ENCODE measurements at places on chromosomes 4 and X. TPM values are rescaled to one million over a fixed set of nuclear protein-coding genes. Genes with fewer than 3 reads are reported as not detected.

DNA sequence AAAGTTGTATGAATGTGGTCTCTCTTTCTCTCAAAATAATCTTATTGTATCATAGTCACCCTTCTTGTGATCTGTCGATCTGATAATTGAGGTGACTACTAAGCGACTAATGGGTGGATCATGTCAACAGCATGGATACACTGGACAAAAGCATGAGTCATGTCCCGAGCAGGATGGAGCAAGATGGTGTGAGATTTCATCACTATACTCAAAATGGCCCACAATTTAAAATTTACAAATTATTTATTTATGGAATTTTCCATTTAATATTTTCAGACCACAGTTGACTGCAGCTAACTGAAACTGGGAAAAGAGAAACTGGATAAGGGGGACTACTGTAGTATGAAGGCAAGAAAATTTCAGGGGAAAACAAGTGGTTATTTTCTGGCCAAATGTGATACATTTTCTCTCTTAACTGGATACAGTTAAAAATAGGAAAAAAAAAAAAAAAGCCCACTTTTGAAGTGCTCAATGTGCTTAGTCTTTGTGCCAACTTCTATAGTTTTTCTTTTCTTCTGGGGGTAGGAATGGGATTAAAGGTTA lies 25.3 kb downstream of the FAM241A start:
- no peak for DNase-seq

- no peak for DNase-seq
Observed at GRCh38 chrX:108257556-108257955, 166.0 kb downstream of the ATG4A start.

DNA sequence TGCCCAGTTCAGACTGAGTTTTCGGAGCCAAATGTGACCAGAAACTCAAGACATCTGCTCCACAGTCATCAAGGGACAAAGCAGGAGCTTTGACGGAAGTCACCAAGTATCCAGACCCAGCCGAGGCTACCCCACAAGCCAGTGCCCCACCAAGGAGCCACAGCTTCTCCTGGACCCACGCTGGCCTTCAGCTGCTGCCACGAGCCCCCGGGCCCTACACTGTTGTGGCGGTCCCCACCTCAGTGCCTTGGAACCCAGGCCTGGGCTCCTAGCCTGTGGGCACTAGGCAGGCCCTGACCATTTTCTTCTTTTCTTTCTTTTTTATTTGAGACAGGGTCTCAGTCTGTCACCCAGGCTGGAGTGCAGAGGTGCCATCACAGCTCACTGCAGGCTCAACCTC lies 82.1 kb upstream of the NKX1-1 start:
- no peak for DNase-seq

DNA sequence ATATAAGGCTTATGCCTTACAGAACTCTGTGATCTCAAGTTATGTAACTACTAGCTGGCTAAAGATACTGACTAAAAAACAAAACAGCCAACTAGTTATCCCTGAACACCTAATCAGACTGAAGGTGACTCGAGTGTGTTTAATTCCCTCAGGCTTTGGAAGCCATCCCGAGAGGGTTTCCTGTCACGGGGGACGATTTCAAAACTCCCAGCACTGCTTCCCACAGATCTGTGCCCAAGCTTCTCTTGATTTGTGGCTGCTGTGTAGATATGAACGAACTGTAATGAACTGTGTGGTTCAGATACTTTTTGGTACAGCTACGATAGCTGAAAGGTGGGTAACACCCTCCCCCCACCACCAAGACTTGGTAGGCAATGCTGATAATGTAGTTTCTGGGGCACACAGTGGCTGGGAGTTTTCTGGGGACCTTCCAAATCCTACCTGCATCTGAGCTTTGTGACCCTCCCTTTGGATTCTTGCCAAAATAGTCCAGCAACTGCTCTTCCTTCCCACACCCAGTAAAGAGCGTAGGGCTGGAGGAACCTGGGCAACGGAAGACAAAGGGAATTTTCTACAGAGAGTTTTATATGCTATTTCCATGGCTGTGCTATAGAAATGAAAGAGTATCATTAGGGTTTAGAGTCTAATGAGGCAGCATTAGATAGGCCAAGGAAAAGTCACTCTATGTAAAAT lies 148.8 kb downstream of the MGST2 start:
- no peak for DNase-seq

- no peak for DNase-seq
Observed at GRCh38 chr4:106421441-106422296, 53.1 kb upstream of the GIMD1 start.

GRCh38 chr4:10108818-10109783 lies 7.5 kb downstream of the WDR1 start:
- peak; percentile 72 for DNase-seq

The CT47B1 gene
- total RNA-seq = not detected

DNA sequence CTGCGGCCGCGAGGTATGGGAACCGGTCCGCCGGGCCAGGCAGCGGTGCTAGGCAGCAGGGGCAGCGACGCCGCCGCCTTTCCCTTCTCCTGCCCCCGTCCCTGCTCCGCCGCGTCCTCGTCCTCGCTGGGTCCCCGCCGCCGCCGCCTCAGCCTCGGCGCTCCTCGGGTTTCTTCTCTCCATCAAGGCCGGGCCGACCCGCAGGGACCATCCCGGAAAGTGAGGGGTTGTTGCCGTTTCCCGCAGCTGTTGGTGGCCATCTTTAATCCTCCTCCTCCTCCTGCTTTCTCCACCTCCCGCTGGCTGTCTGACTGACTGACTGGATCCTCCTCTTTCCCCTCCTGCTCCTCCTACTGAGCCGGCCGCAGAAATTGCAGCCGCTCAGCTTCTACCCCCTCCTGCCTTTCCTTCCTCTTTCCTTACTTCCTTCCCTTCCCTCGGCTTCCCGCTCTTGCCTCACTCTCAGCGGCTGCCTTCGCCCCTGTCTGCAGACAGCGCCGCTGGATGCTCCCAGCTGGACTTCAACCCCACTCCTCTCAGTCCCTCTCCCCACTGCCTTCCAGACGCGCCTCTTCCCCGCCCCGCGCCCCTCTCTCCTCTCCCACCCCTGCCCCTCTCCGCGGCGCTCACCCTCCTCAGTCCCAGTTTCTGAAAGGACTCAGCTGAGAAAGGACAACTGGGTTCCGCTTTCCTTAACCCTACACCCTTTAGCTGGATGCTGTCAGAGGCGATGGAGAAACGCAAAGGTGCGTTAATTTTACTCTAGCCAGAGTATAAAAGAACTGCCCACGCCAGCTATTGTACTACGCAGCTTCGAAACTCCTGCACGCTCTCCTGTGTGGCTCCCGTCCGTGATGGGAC lies at the start of gene WDFY3:
Gene WDFY3, minus strand, starts transcription at position 309 of the 861 bp plus-strand sequence. CDS start 106,099 bp downstream, outside the sequence.
- peak; percentile 6 for DNase-seq

- DNase-seq = no peak
Observed at GRCh38 chrX:125998432-125998831, 167.7 kb downstream of the DCAF12L2 start.

- no peak for DNase-seq
Observed at GRCh38 chr4:64756016-64756415, 346.8 kb upstream of the TECRL start.

DNA sequence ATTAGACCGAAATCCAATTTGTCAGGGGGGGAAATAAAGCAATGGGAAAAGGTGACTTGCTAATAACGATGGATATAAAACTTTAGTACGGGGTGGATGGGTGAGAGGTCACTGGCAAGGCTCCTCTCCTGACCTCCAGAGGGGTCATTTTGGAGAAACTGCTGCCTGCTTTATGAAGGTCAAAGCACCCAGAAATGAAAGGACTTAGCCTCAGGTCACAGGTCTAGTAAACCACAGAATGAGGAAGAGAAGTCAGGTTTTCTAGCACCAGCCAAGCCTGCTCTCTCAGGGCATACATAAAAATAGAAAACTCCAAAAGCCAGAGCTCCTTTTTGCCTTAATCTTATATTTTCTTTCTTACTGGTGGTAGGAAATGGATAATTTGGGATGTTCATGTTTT lies 134.2 kb downstream of the SHROOM3 start:
- DNase-seq = no peak

DNA sequence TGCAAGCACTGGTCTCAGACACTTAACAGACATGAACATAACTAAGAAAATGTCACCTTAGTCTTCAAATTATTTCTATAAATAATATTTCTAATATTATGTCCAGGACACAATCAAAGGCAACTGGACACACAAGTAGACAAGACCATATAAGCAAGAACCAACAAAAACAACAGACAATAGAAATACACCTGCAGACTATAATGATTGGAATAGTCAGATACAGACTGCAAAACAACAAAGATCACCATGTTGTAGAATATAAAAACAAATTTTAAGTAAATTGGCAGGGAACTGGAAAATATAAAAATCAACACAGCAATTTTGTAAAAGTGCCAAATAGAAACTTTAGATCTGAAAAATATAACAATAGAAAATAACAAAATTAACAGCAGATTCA lies 220.7 kb downstream of the CLCN4 start:
- no peak for DNase-seq

GRCh38 chr4:98447648-98448047 lies 186.5 kb downstream of the RAP1GDS1 start:
- DNase-seq = no peak

DNA sequence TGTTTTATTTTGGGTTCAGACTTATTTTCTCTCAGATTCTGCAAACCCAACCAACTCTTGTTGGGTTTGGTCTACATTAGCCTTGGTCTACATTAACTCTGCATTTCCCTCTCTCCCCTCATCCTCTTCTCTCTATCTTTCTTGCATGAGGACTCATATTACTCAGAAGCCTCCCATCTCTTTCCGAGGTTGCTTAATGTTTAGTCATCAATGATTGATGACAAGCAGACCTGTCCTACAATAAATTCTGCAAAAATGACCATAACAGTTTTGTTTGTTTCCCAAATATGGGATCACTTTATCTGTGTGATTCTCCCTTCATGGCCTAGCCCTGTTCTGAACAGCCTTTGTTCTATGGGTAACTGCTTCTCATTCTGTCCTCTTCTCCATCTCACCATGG lies 75.2 kb downstream of the GABRB1 start:
- DNase-seq = no peak

GRCh38 chrX:16646366-16647138 lies 3.4 kb upstream of the S100G start:
- no peak for DNase-seq

The VEGFD gene
- total RNA-seq = not detected
